ENCODE measurements at places on chromosomes 4 and X.
A peak's percentile ranks its signal among the peaks of the same experiment; 100 is the strongest.

DNA sequence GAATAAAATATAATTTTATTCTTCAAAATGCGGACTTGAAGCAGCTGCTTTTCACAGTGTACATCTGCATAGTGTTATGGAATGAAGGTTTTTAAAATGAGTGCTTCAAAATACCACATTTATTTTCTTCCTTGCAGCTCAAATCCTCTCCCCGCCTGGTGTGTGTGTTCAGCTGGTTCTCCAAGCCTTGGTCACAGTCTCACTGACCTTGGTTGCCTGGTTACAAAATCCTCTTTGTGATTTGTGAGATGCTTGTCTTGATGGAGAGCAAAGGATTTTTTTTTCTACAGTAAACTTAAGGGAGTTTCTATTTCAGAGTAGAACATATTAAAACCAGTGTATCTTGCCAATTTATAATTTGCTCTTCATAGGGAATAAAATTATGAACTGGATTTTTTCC, 139.2 kb downstream of the PCDH18 start:
- ATAC-seq, result no peak

DNA sequence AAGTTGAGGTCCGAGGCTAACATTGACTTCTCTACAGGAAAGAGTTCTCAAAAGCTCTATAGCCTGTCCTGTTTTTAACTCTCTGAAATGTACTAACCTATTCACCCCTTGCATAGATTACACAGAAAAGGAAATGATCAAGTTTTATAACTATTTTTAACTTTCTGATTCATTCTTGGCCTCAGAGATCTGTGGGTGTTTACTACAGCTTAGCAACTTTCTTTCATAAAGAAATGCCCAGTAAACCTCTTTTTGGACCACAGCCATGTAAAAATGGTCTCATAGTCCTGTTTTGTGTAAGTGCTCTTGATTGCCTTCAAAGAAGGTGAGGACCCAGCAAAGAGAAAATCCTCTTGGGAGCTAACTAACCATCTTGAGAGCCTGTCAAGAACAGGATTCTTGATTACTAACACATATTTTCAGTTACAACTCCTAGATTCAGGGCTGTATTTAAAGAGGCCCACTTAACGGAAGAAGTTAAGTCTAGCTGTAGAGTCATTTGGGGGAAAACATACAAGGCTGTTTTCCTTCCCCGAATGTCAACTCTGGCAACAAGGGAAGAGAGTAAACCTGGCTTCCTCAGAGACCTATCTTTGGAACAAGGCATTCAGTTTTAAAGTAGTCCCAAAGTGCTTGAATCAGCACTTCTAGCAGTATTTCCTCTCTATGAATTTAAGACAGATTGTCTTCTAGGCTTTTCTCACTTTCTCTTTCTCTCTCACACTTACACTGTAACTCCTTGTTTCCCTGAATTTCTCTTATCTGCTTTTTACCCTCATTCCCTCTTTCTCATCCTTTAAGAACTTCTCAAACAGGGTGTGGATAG, 78.2 kb downstream of the IL21 start:
- ATAC-seq, result peak; percentile 75

- ATAC-seq, result no peak
Measured at GRCh38 chrX:11750046-11750445, 8.0 kb upstream of the MSL3 start.

GRCh38 chr4:146190456-146190855, 14.9 kb downstream of the LSM6 start:
- no peak for ATAC-seq

DNA sequence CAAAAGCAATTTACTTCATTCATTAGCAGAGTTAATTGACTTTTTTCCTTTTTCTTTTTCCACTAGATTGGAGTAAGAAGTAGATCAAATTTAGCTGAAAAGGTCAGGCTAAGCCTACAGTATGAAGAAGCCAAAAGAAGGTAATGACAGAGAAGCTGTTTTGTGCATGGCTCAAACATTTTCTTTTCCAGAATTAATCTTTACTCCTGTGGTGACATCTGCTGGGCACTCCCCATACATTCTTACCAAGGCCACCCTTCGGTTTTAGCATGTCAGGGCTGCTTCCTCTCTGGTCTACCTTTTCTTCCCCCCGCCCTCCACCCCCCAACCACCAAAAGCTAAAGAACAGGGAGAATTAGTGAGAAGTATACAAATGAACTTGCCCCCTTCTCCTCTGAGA, 70.2 kb downstream of the CLDN22 start:
- ATAC-seq, result no peak

GRCh38 chr4:62145276-62145675, 945.1 kb downstream of the ADGRL3 start:
- no peak for ATAC-seq

- ATAC-seq, result no peak
Measured at GRCh38 chr4:26594778-26595177, 10.9 kb downstream of the TBC1D19 start.

GRCh38 chr4:183532821-183533220, 28.0 kb downstream of the ING2 start:
- ATAC-seq, result no peak

DNA sequence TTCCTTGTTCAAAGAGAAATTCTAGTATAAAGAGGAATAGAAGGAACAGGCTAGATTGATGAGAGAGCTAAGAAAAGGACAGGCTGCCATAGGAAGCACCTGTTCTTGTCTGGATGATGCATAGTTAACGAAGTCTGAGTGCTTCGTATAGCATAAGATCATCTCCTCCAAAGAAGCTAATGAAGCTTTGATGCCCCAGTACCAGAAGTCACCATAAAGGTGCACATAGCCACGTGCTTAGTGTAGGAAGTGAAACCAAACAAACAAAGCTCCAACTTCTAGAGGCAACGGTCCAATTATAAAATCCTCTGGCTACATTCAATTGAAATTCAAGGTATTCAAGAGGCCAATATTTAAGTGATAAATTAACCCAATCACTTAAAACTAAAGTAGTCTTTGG, 31.0 kb downstream of the AFAP1 start:
- no peak for ATAC-seq

DNA sequence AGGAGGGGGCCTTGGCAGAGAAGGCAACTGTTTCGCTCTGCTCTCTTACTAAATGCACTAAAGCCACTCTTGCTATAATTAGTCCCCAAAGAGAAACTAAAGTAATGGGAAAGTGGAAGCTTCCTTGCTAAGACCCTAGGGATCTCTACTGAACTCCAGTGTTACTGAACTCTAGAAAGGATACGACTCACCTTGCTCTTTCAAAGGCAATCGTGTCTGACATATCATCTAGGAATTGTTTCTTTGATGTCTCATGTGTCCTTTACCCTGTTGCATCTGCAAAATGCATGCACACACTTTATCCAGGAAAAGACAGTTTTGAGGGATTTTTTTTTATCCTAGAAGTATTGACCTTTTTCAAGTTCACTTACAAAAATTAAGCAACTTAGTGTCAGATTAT, 148.1 kb upstream of the FAM9B start:
- no peak for ATAC-seq

DNA sequence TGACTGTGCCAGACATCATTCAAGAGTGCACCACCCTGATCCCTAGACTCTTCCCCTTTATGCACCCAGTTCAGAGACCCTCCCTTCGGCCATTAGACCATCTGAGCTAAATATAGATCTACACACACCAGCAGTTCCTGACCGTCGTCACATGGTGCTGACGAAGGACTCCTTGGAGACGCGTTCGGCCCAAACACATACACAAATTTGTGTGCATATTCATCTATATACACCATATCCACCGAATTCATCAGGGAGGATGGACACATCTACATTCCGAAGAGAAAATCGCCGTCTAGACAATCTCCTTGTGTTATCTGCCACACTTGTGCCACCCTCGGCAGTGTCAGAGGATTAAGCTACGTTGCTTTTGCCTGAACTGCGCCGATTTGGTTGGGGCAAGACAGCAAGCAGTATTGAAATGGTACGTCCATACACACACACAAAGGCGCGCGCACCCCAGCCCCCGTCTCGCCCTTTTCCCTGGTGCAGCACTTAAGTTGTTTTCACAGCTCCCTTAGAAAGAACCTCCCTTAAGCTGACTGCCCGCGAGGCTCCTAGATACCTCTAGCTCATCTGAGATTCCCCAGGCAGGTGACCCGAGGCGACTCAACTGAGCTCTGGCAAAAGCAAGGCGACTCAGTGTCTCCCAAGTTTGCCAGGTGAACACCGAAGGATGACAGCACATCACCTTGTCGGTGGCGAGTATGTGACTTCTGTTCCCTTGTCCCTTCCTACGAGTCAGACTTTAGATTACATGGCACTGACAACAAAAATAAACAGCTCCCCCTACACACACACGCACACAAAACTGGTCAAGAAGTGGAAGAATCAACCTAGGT, 1.0 kb downstream of the RASGEF1B start:
- no peak for ATAC-seq

DNA sequence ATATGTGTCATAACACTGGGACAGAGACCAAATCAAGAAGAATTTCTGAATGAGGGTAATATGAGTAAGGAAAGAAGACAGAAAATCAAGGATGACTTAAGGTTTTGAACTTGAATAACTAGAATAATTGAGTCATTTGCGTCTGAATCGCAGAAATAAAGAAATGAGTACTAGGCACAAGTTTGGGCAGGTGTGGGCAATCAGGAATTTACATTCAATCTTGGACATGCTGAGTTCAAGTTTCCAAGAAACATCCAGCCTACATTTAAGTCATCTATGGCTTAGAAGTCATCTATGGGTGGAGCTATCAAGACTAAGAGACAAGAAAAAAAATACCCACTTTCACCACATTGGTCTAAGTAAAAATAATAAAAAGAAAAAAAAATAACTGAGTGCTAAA, 30.4 kb upstream of the WDR44 start:
- no peak for ATAC-seq

GRCh38 chr4:35500812-35501211, 743.5 kb downstream of the ARAP2 start:
- ATAC-seq, result no peak

DNA sequence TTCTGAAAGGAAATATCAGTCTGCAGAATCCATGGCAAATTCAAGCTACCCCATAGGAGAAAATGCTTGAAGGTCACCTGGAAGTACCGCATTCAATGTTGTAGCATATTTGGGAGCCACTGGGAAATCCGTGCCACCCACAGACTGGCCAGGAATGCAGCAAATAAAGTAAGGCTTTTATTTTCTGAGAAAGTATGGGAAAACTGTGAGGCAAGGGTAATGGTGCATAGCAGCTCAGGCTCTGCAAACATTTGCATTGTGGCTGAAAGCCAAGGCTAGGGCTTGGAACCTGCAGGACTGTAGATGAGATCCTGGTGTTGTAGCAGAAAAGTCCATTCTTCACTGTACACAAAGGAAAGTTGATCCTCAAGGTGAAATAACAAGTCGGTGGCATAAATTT, 450.9 kb upstream of the NR3C2 start:
- no peak for ATAC-seq

- peak; percentile 37 for ATAC-seq
Measured at GRCh38 chr4:47837094-47837907, 566 bp downstream of the CORIN start.

DNA sequence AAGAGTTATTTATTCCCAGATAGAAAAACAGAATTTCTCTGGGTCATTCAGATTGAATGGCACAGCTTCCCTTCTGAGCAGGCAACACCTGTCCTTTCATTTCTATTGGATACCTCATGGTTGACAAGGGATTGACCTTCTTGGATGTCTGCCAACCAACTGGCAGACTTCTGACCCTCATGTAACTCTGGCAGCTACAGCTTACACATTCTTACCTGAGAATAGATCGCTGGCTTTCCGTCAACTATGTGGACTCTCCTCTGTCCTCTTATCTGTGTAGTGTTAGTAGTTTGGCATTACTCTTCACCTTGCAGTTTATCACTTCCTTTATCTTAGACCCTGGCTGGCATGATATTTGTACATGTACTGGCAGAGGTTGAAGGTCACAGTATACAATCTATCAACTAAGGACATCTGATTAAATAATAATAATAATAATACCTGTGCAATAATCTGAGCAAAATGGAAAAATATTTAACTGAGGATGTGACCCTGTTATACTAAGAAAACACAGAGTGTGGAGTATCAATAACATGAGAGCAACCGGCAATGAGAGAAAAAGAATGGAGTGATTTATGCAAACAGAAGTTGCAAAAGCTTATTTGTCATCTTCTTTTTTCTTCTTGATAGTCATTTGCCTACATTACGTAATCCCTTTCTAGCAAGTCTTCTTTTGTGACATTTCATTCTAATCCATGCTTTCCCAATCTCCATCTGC, 1118.2 kb downstream of the ARAP2 start:
- ATAC-seq, result no peak

GRCh38 chrX:25897758-25898157, 240.4 kb upstream of the MAGEB18 start:
- no peak for ATAC-seq

GRCh38 chrX:54076903-54077302, 32.6 kb upstream of the PHF8 start:
- no peak for ATAC-seq

DNA sequence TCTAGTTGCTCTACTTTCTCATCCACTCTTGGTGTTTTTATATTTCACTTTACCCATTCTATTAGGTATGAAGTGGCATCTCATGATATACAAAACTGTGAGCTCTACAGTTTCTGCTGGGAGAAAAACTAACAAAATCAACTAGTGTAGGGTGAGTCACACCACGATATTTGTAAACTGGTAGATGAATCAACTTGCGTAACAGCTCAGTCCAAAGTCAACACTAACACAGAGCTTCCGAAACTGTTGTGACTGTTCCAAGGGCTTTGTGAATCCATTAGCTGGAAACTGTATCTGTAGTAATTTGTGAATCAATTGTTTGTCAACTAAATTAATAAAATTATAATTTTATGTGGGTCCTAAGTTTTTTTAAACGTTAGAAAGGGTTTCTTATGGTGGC, 119.8 kb upstream of the TSPAN5 start:
- ATAC-seq, result no peak

All from activated CD4-positive, CD25-positive, alpha-beta regulatory T cell treated with anti-CD3 and anti-CD28 coated beads, Interleukin-2, amount 50 U/mL, for 24 hours (primary cell).